Cardiac fibroblast (primary cell): ENCODE measurements at places on chromosomes 1 and 21.
A peak's percentile ranks its signal among the peaks of the same experiment; 100 is the strongest.

DNA sequence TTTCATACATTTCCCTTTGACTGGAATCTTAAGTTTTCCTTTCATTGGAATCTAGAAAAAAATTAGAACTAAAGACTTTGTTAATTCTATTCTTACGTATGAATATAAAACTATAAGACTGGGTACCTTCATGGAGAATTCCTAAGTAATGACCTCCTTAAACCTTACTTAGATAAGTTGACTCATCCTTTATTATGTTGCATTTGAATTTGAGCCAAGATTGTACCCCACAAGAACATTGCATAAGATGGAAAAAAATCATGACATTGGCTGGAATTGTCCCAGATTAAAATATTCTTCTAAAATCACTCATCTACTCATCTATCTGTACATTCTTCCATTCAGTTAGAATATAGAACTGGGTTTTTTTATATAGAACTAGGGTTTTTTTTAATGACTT is 137.4 kb downstream of the C1orf21 start:
- DNase-seq = peak; percentile 31

GRCh38 chr1:204626381-204626780 is 59.2 kb downstream of the LRRN2 start:
- DNase-seq = no peak

GRCh38 chr1:70112838-70113237 is 92.5 kb downstream of the LRRC40 start:
- no peak for DNase-seq

DNA sequence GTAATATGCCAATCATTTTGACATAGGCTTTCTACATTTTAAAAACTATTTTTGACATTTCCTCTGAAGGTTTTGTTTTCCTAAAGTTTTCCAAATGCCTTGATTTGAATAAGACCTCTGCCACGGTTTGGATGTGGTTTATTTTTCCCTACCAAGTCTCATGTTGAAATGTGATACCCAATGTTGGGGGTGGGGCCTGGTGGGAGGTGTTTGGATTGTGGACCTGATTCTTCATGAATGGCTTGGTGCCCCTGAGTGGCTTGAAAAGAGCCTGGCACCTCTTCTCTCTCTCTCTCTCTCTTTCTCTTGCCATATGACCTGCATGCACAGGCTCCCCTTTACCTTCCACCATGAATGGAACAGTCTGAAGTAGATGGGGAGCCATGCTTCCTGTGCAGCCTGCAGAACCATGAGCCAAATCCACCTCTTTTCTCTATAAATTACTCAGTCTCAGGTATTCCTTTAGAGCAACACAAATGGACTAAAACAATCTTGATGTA is 14.8 kb downstream of the MMEL1 start:
- DNase-seq = no peak

GRCh38 chr21:28590676-28591075 is 402.0 kb downstream of the LTN1 start:
- DNase-seq = no peak

GRCh38 chr1:64878931-64879611 is 87.3 kb downstream of the JAK1 start:
- DNase-seq = peak; percentile 61

- peak; percentile 53 for DNase-seq
These were observed 77.0 kb upstream of the LRRC8D start for GRCh38 chr1:89743788-89744187.

- no peak for DNase-seq
These were observed 128.3 kb downstream of the NOS1AP start for GRCh38 chr1:162197615-162198421.

- no peak for DNase-seq
These were observed 266.0 kb downstream of the SPATA17 start for GRCh38 chr1:217897100-217897499.

- peak; percentile 60 for DNase-seq
These were observed 10.7 kb upstream of the ELF3 start for GRCh38 chr1:201999625-202000238.

- DNase-seq = no peak
These were observed 15.9 kb downstream of the WNT3A start for GRCh38 chr1:228022571-228023293.

DNA sequence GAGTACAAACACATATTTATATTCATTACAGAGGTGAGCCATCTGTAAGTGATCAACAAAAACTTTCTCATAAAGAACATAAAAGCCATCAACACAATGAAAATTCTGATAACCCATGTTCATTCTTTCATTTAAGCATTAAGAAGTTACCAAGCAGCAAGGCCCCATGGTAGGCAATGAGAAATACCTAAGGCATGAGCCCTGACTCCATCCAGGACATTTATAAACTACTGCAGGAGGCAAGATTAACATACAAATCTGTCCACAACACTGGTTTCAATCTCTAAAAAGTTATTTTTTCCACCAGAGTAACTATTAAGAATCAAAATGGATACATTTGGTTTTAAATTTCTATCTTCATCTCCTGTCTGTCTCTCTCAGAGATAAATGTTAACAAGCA is 76.1 kb downstream of the SIPA1L2 start:
- DNase-seq = no peak

GRCh38 chr1:29732453-29732852 is 496.1 kb downstream of the PTPRU start:
- no peak for DNase-seq

GRCh38 chr1:178539291-178539690 is 26.4 kb downstream of the TEX35 start:
- no peak for DNase-seq

- peak; percentile 73 for DNase-seq
These were observed 7.7 kb downstream of the PADI1 start for GRCh38 chr1:17212487-17213121.

DNA sequence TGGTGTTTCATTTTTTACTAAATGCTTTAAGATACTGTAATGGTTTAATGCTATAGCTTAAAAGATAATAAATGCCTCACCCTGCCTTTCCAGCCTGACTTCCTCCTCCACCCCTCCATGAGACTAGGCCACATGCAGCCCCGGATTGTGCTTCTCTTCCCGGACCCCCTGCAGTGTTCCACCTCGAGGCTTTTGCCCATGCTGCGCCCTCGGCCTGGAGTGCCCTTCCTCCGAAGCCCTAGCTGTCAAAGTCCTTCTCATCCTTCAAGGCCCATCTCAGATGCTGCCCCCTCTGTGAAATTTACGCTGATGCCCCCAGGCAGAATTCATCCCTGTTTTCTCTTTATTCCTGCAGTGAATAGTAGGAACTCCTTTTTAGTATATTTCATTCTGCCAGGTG is 98.5 kb downstream of the ATP5PO start:
- no peak for DNase-seq

GRCh38 chr1:90044346-90044745 is 49.4 kb downstream of the ZNF326 start:
- DNase-seq = no peak

DNA sequence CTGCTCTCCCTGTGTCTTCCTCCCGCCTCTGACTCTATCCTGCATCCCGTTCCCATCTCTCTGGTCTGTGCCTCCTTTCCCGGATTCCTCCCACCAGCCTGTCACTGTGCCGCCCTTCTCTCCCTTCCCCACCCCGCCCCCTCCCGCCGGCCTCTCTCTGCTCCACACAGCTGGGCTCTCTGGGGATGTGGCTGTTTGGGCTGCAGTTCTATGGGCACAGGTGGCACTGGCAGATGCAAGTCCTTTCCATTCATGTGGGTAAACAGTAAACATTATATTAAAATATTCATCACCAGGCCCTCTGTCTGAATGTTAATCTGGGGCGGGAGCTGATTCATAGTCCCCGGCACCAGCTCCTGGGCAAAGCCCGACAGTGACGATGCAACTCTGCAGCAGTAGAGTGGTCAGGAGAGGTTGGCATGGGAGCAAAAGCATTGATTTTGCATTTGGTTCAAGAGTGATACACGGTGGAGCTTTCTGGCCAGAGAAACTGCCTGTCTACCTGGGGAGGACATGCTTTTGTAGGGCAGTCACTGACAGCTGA is 249.3 kb downstream of the TNR start:
- DNase-seq = no peak

- DNase-seq = no peak
These were observed 1660.1 kb upstream of the B3GALT2 start for GRCh38 chr1:194846488-194846887.

- no peak for DNase-seq
These were observed 9.2 kb upstream of the BEND5 start for GRCh38 chr1:48785869-48786268.

DNA sequence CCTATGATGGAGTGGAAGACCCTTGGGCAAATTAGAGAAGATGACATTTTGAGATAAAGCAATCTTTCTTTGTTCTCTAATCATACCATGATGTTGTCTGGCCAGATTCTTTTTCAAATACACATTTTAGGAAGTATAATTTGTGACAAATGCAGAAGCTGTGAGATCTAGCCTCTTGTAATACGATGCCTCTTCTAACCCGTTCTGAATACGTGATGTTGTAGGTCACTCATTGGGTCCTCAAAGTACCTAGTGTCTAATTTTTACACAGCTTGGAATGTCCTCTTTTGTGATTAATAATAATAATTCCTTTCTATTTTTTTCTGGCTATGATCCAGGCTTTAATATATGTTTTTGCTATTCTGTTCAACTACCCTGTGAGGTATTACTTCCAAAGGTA is 502.7 kb downstream of the NUF2 start:
- no peak for DNase-seq

- DNase-seq = peak; percentile 97
These were observed 50.9 kb downstream of the HTR6 start for GRCh38 chr1:19715334-19716203.

GRCh38 chr1:15219280-15220023 is 27.6 kb upstream of the FHAD1 start:
- DNase-seq = no peak

- no peak for DNase-seq
These were observed 175.7 kb downstream of the FASLG start for GRCh38 chr1:172834609-172835008.

DNA sequence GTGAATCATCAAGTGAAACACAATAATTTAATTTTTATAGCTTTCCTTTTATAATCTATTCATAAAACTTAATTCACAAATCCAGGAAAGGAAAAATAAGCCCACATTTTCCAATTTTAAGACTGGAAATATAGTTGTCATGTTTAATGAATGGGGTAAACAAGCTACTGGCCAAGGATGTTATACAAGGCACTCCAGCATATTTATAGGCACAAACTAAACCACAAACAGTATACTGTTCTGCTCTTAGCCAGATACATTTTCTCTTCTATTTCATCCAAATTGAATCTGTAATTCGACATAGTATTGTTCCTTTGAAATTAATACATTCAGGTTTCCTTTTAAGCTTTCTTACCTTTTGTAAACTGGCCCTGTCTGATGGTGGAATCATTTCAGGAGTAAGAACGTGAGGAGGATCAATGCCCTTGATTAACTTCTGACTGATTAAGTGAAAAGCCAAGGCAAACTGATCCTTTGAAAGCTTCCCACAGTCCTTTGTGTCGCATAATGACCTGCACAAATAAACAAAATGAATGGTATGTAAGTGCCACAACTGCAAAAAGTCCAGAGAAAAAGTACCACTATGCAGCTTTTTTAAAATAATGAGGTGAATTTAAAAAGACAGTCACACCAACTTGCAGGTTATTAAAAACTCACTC is 74.4 kb downstream of the EPS15 start:
- no peak for DNase-seq

GRCh38 chr1:97093741-97094140 is 372.2 kb downstream of the PTBP2 start:
- peak; percentile 76 for DNase-seq
